ENCODE measurements at places on chromosomes 5 and 9.
A peak's percentile ranks its signal among the peaks of the same experiment; 100 is the strongest.

DNA sequence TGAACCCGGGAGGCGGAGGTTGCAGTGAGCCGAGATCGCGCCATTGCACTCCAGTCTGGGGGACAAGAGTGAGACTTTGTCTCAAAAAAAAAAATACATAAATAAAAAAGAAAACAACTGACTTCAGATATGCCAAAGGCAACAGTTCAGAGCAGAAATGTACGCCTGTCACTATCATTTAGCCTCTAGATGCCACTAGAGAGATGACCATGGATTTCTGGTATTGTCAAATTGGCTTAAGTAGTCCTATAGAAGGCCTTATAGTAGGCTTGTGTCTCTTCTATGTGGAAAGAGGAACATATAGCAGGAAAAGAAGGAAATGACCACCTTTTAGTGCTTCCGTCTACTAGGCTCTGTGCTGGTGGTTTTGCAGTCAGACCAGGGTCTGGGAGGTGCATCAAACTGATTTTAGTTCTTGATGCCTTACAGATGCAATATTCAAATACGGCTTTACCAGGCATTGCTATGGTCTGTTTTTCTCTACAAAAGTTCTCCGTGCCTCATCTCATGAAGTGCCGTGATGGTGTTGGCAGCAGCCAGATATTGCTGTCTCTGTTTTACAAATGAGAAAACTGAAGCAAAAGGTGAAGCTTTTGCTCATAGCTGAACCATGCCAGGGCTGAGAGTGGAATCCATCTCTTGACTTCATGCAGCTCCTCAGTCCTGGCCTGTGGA is 17.2 kb downstream of the AGXT2 start:
- no peak for DNase-seq

GRCh38 chr9:137575716-137576411 is 2.9 kb downstream of the DPH7 start:
- no peak for DNase-seq

- no peak for DNase-seq
Observed at GRCh38 chr9:93820667-93821306, 134.4 kb downstream of the BARX1 start.

GRCh38 chr5:59040024-59040803 is 457.3 kb downstream of the RAB3C start:
- no peak for DNase-seq

DNA sequence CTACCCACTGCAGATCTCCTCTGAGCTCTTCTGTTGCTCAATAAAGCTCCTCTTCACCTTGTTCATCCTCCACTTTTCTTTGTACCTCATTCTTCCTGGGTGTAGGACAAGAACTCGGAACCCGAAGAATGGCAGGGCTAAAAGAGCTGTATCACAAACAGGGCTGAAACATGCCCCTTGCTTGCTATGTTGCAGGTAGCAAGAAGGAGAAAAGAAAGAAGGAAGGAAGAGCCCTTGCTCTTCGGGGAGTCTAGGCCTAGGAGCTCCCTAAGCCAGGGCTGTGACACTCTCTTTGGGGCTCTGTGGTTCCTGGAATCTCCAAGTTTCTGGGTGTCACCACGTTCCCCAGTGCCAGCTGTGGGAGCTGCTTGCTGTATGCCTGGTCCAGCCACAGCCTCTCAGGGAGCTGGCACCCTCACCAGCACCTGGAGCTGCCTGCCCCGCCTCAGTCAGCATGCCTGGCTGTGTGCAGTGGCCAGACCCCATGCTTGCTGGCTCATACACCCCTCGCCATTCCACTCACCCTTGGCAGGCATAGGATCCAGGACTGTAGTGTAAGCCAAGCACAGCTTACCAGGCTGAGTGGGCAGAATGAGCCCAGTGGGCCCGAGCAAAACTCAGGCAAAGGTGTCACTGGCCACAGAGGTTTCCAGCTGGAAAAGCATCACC is 274.8 kb upstream of the ADRA1B start:
- no peak for DNase-seq

DNA sequence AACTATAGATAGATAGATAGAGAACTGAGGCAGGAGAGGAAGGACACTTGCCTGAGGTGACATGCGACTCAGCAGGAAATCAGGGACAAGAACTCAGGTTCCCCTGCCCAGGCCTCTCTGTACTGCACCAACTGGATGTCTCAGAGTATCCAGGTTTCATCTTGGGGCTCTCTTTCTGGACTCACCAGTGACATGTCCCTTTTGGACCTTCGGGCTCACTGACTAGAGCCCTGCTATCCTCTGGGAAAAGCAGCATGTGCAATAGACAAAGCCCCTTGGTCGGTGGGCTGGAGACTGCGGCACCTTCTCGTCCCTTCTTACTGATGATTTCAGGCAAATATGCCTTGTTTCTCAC is 104.5 kb downstream of the RGS3 start:
- peak; percentile 2 for DNase-seq

DNA sequence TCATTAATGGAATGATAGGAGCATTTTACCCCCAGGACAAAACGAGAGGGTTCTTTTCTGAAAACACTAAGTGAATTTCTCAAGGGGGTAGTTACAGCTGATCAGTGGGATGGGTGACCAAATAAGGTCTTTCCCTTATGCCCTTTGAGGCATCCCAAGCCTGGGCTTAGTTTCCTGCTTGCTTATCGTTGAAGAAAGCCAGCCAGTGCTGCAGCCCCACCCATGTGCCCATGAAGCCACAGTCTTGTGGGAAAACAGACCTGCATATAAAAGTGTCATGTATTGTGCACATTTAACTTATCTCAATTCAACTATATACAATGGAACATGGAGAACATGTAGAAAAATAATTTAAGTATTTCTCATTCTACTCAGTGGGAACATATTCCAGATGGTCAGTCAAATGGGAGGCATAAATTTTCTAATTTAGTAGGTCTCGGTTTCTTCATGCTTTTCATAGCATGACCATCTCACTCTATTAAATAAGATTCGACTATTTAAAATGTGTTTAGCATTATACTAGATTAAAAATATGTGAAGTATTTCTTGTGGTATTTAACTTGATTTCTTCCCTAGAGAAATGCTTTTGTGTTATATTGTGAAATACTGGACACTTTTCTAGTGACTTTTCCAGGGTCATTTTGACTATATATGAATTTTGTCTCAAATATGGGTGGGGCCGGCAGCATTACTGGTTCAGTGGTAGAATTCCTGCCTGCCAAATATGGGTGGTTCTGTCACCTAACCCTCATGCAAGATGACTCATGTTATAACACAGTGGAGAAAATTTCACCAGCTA is 189.7 kb upstream of the SGCD start:
- DNase-seq: no peak

- no peak for DNase-seq
Observed at GRCh38 chr5:131460867-131461572, 174.0 kb downstream of the RAPGEF6 start.

- DNase-seq: no peak
Observed at GRCh38 chr9:35915681-35916294, 6.5 kb downstream of the SPAAR start.

DNA sequence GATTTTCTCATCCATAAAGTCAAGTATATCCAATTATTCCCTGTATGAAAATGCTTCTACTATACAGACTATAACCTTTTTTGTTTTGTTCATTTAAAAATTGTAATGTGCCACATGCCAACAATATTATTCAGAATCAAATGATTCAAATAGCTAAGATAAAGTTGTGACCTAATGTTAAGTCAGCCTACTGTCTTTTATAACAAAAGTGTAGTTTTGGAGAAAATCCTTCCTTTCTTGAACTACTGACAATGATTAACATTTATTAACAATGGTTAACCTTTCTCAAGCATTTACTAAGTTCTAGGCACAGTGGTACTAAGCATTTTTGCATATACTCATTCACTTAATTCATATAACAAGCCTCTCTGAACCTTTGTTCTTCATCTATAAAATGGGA is 25.0 kb downstream of the CSF2 start:
- DNase-seq: no peak

- DNase-seq: no peak
Observed at GRCh38 chr9:108271646-108272348, 584.0 kb downstream of the ACTL7B start.

DNA sequence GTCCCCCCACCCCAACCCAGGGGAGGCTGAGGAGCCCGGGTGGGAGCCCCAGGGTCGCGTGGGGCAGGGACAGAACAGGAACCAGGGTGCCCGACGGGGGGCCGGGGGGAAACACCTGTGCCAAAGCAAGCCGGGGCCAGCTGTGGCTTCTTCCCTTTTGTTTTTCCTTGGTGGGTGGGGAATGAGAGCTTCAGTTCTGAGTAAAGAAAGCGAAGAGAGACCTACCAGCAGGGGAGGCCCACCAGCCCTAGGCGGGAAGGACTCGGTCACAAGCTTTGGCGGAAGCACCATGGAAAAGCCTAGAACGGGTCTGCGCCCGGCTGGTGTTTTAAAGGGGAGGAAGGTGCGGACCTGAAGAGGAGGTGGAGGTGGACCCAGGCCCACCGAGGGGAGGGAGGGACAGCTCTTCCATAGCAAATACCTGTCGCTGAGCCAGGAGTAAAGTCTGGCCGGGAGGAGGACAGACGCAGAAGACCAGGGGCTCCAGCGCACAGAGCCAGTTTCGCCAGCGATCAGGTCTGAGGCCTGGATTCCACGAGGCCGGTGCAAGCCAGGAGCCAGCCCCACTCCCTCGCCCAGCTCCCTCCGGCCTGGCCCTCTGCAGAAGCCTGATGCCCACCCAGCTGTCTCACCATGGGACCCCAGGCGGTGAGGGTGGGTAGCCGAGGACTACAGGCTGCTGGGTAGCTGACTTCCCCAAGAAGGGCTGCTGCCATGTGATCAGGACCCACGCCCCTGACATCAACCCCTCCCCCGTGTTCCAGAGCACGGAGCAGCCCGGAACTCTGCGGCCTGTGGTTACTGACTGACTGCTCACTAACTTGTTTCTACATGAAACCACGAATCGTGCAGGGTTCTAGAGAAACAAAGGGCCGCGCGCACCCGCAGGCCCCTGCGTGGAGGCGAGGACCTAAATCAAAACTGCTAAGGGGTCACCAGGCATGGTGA is 849 bp upstream of the MGAT1 start:
- peak; percentile 77 for DNase-seq

- DNase-seq: no peak
Observed at GRCh38 chr5:135482381-135482933, 30.3 kb upstream of the TIFAB start.
